Liver (tissue), 10 donors: ENCODE measurements at places on chromosomes 6 and 20. TPM values are rescaled to one million over a fixed set of nuclear protein-coding genes. Genes with fewer than 3 reads are reported as not detected.
A peak's percentile ranks its signal among the peaks of the same experiment; 100 is the strongest.

- DNase-seq = no peak
Measured at GRCh38 chr6:75693534-75693933, 55.5 kb upstream of the MYO6 start.

DNA sequence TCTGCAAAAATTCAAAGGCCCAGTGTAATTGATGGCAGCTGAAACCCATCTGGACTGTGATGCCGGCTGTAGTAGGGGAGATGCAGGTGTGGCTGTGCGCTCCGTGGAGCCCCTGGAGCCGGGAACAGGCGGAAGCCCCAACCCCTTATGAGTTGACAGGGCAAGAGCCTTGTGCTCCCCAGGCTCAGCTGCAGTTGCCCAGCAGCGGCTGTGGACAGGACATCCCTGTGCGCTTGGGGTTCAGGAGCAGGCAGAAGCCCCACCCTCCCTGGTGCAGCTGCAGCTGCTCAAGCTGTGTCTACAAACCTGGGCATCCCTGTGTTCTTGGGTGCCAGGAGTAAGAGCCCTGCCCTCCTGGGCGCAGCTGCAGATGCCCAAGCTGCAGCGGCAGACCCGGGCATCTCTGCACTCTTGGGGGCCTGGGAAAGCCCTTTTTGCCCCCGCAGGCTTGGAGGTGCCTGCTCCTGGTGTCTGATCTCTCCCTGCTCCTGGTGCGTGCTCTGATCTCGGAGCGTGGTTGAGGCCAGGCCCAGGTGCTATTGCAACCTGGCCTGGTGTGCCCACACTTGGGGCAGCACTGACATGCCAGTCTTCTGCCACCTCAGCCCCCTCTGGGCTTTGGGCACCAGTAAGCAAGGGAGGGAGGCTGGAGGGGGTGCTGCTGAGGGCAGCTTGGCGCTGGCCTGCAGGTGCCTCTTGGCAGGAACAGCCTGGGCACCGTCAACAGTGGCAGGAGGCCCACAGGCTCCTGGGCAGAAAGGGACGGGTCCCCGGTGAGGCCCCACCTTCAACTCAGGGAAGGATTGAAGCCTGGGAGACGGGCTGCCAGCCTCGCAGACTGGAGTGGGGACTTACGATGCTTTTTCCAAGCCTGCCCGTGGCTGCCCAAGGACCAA lies 30.3 kb downstream of the OR2J2 start:
- DNase-seq = no peak

GRCh38 chr6:35311390-35312075 lies 13.9 kb downstream of the DEF6 start:
- DNase-seq = no peak

DNA sequence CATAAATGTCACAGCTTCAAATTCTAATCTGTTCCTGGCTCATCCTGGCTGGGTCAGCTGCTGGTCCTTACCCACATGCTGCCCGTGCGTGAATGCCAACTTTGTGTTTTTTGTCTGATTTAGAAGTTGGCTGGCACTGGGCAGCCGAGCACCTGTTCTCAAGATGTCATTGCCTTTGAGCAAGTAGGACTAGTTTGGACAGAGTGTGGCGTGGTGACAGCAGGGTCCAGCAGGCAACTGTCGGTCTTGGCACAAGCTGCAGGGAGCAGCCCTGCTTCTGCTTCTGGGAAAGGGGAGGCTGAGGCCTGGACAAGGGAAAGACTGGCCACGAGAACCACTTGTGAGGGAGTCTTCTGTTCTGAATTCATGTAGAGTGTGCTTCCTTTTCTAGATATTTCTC lies 26.4 kb upstream of the ADRM1 start:
- no peak for DNase-seq

- peak; percentile 52 for DNase-seq
Measured at GRCh38 chr6:122400121-122400450, 634 bp downstream of the HSF2 start.

- no peak for DNase-seq
Measured at GRCh38 chr6:71459162-71459561, 170.6 kb downstream of the OGFRL1 start.

DNA sequence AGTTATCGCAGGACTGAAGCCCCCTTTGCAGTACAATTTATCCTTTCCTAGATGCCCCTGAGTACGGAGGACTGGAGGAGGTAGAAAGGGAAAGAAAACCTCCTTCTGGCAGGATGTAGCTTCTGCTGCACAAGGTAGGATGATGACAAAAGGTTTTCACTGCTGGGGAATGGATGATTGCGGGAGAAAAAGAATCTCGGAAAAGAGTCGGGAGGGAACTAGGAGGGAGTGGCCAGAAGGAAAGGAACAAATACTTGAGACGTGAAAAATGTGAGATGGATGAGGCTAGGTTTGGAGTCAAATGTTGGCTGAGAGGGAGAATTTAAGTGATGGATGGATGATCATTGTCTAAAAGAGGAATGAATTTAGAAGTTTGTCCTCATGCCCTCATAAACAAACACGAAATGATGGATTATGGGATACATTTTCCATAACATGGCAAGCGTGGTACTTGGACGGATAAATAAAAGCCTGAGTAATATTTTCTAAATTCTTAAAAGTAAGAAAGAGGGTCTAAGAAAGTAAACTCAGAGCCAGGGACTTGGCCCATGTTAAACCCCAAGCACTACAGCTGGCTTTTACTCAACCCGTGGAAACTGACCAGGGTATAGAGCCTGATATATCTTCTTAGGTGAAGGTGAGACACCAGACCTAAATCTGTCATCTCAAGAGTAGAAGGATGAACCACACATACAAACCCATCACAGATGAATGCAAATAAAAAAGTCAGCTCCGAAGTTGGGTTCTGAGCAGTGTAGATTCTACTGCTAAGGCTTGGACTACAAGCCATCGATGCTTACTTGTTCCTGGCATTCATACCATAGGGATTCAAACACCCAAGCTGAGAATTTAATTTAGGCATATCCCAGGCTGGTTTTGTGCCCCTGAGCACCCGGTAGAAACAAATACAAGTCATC lies 72.4 kb downstream of the HFE start:
- no peak for DNase-seq

- DNase-seq = no peak
Measured at GRCh38 chr20:49612127-49612738, 44.3 kb upstream of the PTGIS start.

GRCh38 chr6:5184878-5185277 lies 75.9 kb downstream of the LYRM4 start:
- DNase-seq = no peak

GRCh38 chr20:49043000-49043399 lies 3.1 kb upstream of the CSE1L start:
- DNase-seq = peak; percentile 4

DNA sequence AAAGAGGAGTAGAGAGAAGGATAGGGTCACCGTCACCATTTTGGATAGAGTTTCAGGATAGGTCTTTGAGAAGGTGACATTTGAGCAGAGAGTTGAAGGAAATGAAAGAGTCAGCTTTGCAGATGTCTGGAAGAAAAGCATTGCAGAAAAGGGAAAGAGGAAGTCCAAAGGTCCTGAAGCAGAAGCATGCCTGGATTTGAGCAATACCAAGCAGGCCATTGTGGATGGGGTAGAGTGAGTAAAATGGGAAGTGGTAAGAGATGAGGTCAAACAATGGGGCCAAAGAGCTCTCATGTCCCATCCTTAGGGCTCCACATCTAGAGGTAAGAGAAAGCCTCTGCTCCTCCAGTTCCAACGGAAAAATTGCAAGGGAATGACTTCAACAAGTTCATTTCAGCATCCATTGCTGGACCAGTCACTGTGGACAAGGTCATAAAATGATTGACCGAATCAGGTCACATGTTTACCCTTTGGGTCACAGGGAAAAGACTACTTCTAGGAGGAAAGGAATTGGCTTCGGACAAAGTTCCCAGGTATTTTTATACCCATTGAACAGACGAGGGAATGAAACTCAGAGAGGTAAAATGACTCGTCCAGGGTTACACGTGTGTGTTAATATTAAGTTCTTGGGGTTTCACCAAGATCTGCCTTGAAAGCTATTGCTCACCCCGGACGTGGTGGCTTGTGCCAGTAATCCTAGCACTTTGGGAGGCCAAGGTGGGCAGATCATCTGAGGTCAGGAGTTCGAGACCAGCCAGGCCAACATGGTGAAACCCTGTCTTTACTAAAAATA lies 6.6 kb upstream of the SAMHD1 start:
- DNase-seq = no peak

GRCh38 chr20:57882451-57883161 lies 172.8 kb upstream of the PMEPA1 start:
- DNase-seq = no peak

DNA sequence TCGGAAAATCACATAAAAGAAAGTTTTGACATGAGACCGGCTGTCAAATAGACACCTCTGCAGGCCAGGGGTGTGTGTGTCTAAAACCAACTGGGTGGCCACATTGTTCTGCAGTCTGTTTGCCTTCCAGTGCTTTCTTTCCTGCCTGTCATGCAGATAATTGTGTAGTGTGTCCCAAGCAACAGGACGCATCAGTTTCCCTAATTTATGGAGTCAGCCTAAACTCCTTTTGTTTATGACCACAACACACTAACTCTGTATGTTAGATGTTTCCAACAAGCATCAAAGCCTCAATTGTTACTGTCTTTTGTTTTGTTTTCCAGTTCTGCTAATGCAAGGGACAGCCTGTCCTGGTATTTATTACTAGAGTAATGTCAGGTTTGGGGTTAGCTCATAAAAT lies 205.7 kb downstream of the ATXN1 start:
- DNase-seq = no peak

DNA sequence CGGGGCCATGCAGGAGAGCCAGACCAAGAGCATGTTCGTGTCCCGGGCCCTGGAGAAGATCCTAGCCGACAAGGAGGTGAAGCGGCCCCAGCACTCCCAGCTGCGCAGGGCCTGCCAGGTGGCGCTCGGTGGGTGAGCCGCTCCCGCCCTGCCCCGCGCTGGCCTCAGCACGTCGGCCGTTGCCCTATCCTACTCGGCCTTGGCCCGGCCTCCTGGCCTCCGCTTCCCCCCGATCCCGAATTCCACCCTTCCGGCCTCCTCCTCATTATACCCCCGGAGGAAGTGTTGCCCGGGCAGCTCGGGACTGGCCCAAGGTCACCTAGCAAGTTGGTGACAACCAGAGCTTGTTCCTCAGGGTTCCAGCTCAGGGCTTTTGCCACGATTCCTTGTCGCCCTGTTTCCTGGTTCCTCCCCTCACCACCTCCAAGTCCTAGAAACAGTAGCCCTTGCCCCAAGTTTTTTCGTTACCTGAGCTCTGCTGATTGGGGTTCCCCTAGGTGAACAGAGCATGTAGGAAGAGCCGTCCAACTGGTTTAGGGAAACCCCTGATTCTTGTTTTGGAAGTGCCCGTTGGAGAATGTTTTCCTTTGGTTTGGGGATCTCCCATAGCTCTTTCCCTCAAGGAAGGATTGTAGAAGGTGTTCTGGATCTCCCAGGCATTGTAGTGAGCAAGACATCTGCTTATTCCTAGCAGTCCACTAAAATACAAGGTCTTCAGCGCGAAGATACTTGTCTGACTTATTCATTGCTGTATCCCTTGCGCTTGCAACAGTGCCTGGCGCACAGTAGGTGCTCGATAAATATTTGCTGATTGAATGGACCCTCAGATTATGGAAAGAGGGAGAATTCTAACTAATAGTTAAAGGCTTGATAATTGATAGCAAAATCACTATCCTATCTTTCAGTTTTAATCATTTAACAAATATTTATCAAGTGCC lies 641 bp downstream of the ARFGEF2 start:
- no peak for DNase-seq

DNA sequence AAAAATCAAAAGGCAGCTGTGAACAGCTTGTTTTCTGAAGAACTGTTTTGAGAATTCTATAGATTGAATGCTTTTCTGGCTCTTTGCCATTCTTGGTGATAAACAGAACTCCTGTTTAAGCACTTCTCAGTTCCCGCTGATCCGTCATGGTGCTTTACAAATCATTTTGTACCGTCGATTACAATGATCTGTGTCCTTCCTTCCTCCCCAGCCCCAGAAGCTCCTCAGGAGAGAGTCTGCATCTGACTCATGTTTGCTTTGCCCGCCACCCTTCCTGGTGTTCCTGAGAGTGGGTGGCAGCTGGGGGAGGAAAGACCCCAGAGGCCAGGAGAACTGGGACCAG lies 538.6 kb upstream of the MARCKS start:
- DNase-seq = no peak

DNA sequence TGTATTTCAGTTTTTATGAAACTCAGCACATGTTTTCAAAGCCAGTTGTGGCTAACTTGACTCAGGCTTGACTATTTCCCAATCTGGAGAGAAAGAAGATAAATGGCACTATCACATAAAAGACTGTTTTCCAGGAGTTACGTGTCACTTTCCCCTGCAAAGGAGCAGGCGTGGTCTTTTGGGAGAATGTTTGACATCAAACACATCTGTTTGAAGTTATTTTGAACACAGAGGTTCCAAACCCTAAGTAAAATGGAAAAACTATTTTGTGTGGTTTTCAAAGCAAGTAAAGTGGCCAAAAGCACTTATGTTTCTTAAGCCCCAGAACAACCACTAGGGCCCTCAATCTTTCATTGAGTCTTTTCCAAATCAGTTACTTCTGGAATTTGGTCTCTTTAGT lies 89.7 kb downstream of the FOXF2 start:
- no peak for DNase-seq

The MYCT1 gene
- 4.0 TPM for polyA plus RNA-seq

The PPIL6 gene
- 0.27 TPM for polyA plus RNA-seq

The MATN4 gene
- 0.05 TPM for polyA plus RNA-seq

The RIPOR2 gene
- polyA plus RNA-seq = 1.6 TPM

The GPR31 gene
- not detected for polyA plus RNA-seq

The TEAD3 gene
- 3.3 TPM for polyA plus RNA-seq
